ENCODE measurements at places on chromosomes 7 and 10.

- no peak for DNase-seq
Observed at GRCh38 chr10:72542396-72542815, 83.5 kb downstream of the MICU1 start.

- DNase-seq, result no peak
Observed at GRCh38 chr10:95440756-95441546, 120.2 kb downstream of the SORBS1 start.

- DNase-seq, result peak; percentile 42
Observed at GRCh38 chr7:140726281-140726680, 29.8 kb downstream of the NDUFB2 start.

DNA sequence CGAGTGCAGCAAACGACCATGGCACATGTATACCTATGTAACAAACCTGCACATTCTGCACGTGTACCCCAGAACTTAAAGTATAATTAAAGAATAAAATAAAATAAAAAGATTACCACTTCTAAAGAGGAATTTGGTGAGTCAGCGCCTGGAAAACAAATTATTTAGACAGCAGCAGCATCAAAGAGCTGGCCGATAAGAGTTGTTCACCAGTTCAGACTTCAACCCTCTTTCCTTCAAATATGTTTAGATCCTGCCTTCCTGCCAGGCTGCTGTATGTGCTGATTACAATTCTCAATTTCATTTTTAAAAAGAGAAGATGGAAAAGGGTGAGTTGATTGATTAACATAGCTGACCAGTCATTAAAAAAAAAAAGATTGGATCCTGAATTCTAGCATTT is 672.0 kb upstream of the NRP1 start:
- no peak for DNase-seq

DNA sequence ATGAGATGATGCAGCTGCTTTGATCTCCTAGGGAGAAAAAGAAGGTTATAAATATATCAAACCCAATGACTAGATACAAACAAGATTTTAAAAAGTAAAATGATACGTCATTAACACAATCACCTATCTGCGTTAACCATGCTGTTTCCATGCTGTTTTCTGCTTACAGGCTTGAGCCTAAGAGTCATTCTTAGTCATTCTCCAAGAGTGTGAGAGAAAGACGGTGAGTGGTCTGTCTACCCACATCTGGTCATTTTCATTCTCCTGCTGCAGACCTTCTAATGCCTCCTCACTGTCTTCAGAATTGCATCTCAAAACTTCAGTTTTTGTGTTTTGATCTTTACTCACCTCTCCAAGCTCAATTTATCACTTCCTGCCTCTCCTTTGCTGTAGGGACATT is 98.0 kb upstream of the ELMO1 start:
- DNase-seq, result peak; percentile 3

DNA sequence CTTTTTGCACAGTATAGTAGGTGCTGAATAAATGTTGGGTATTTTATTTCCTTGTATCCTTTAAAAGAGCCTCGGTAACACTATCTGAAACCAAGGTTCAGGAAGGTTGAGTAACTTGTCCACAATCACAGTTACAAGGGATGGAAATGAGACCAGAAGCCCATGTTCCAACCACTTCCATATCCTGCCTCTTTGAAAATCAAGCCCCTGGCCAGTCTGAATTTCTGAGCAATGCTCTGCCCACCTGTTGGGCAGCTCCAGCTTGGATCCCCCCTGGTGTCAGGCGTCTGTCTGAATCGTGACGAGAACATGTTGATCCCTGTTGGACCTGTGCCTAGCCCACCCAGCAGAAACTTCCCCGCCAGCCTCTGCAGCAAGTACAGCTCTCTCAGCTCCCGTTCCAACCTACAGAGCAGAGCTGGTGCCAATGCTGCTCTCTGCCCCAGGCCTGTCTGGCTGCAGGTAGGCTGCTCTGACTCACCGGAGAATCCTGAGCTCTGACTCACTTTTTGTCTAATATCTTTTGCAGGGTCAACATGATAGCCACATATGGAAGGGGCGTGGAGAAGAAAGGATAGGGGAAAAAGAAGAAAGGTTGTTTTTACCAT is 595.5 kb downstream of the INHBA start:
- DNase-seq, result no peak

GRCh38 chr10:117551330-117552155 is 9.0 kb downstream of the EMX2 start:
- DNase-seq, result no peak

DNA sequence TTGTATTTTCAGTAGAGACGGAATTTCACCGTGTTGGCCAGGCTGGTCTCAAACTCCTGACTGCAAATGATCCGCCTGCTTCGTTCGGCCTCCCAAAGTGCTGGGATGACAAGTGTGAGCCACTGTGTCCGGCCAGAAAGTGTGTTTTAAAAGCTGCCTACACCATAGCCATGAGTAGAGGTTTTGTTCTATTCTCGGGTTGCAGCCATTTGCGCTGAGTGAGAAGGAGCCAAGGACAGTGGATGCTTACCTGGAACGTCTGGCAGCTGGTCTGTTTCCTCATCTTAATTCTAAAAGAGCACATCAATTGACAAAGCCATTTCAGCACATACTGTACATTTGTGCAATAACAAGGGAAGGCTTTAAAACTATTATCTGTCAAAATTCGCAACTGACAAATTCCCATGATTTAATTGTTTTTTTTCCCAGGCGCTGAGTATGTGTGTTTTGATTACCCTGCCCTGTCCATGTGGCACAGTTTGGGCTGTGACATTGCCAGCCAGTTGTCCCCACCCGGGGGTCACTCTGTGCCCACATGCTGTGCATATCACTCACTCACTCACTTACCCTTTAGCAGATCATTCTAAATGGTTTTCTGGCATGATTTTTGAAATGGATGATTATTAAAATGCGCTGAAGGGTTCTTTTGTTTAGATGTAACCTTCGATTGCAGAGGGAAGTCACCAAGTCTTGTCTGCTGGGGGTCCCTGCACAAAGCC is 251.6 kb downstream of the CCDC3 start:
- no peak for DNase-seq

DNA sequence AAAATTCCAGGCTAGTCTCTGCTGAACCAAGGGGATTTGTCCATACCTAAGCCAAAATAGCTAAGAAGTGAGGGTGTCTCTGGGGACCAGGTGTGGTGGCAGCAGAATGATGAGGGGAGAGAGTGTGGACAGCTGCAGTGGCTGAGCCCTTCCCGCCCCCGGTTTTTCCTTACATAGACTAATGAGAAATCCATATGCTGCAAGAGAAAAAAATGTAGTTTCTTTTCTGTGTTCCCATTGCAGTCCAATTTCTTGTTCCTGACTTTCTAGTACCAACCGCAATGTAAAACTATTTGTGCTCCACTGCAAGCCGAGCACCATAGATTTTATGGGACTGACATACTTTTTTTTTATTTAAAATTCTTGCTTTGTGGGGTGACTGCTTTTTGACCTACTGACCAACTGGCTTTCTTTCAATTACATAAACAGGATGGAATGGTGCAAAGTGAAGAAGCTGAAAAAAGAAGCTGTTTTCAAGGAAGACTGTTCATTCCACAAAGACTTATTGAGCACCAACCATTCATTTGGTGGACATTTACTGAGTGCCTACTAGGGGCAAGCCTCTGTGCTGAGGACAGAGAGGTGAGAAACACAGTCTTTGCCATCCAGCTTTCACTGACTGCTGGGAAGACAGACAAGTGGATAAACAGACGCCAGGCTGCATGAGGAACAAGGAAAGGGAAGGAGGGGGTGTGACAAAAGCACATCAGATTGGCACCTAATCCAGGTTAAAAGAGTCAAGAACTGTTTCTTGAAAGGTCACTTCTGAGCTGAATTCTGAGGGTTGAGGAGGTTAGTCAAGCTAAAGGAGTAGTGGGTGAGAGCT is 9.8 kb downstream of the CEP41 start:
- DNase-seq, result peak; percentile 92

- DNase-seq, result no peak
Observed at GRCh38 chr10:18620856-18621255, 30.5 kb downstream of the NSUN6 start.

GRCh38 chr10:47090903-47091302 is 179.7 kb downstream of the PTPN20 start:
- no peak for DNase-seq

DNA sequence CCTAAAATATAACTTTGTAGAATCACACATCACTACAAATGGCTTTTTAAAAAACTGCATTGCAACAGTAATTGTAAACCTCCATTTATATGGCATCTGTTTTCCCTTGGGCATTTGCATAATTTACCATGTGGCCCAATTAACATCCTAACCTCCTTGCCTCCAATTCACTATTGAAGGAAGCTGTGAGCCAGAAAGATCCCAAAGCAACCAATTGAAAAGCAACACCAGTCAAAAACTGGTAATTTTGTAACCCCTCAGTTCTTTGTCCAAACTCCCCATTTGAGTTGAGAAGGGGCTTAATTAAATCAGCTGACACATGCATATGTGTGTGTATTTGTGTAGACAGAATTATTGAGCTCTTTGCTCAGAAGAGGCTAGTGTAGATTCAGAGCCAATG is 90.3 kb downstream of the FAM13C start:
- DNase-seq, result no peak

DNA sequence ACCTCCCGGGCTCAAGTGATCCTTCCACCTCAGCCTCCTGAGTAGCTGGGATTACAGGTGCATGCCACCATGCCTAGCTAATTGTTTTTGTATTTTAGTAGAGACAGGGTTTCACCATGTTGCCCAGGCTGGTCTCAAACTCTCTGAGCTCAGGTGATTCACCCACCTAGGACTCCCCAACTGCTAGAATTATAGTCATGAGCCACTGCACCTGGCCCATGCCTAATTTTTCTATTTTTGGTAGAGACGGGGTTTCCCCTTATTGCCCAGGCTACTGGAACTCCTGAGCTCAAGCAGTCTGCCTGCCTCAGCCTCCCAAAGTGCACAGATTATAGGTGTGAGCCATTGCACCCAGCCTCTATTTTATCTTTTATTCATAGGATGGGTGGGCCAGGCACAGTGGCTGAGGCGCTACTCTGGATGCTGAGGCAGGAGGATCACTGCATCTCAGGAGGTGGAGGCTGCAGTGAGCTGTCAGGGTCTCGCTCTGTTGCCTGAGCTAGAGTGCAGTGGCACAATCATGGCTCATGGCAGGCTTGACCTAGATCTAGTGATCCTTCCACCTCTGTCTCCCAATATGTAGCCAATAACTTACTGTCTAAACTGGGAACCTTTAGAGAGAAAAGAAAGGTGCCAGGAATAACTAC is 31.3 kb upstream of the STOX1 start:
- no peak for DNase-seq

GRCh38 chr10:73875139-73875475 is 752 bp upstream of the CAMK2G start:
- DNase-seq, result no peak

- no peak for DNase-seq
Observed at GRCh38 chr7:158239290-158239981, 348.2 kb downstream of the PTPRN2 start.

DNA sequence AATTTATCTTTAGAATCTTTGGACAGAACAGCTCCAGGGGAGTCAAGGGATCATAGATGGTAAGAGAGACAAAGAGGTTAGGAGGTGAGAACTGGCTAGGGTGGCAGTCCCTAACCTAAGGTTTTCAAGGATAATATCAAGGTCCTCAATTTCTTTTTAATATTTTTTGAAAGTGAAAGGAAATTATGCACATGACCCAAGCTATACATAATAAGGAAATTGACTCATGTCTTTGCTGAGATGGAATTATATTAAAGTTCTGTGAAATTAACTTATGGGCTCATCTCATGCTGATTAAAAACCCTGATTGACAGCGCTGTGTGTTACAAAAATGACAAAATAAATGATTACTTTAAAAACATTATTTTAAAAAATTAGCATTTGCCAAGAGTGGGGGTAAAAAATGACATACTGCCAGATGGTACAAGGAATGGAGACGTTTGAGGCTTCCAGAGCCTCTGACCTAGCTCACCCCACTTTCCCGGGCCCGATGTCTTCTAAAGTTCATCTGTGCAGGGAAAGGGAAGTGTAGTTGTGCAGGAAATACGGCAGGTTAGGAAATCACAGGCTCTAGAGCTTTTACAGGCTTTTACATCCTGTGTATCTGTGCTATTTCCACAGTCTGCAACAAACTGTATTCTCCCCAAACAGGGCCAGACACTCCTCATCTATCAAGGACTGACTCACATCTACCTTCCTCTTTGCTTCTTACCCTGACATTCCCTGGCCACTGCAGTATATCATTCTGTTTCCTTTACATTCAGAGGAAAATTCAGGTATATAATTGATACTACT is 185.6 kb upstream of the PRSS58 start:
- peak; percentile 20 for DNase-seq

GRCh38 chr7:93119191-93119905 is 1.6 kb upstream of the SAMD9 start:
- no peak for DNase-seq

DNA sequence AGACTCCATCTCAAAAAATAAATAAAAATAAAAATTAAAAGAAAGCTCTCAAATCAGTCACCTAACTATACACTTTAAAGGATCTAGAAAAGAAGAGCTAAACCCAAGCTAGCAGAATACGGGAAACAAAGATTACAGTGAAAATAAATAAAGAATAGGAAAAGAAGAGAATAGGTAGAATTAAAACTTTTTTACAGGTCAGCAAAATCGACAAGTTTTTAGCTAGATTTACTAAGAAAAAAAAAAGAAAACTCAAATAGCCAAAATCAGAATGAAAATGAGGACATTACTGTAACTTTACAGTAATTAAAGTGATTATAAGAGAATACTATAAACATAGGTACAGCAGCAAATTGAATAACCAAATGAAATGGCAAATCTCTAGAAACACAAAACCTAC is 51.5 kb upstream of the RABGEF1 start:
- no peak for DNase-seq

- DNase-seq, result peak; percentile 29
Observed at GRCh38 chr10:133315847-133316246, 7.1 kb downstream of the ZNF511 start.

GRCh38 chr7:152333134-152333533 is 102.7 kb downstream of the KMT2C start:
- DNase-seq, result peak; percentile 11

- peak; percentile 37 for DNase-seq
Observed at GRCh38 chr7:26061678-26062603, 90.1 kb upstream of the NFE2L3 start.

- peak; percentile 30 for DNase-seq
Observed at GRCh38 chr10:63644418-63645142, 123.4 kb downstream of the REEP3 start.

GRCh38 chr7:37440738-37441385 is 7.8 kb downstream of the ELMO1 start:
- DNase-seq, result no peak

DNA sequence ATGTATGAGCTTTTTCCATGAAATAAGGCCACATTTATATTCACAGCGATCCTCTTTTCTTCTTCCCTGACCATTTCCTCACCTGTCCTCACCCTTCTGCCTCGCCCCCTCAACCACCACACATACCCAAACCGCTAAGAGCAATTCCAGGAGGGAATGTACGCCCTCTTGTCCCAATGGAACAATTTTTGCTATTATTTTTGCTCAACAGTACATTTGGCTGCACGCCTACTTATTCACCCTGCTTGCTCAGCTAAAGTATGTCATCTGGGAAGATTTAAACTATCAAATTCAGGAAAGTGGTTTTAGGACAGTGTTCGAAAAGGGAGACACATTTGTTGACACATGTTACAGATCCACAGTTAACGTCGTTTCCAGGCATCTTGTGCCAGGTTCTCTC is 252.7 kb downstream of the NEBL start:
- DNase-seq, result peak; percentile 59

Data from fibroblast of mammary gland (primary cell).